DMS79 treated with DMSO at 0.1 percent for 48 hours (cell line): ENCODE measurements at places on chromosomes 5 and 9.

DNA sequence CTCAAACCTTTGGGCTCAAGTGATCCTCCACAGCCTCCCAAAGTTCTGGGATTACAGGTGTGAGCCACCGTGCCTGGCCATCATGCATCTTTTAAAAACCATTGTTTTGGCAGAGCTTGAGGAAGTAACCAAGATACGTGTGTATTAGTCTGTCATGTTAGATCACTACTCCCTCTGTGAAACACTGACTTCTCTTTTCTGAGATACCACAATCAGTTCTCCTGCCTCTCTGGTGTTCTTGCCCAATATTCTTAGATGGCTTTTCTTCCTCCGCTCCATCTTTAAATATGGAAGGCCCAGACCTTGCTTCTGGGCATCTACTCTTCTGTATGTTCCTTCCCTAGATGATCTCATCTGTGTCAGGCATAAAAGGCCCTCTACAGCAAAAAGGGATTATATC is 14.2 kb upstream of the CCNB1 start:
- DNase-seq: no peak

DNA sequence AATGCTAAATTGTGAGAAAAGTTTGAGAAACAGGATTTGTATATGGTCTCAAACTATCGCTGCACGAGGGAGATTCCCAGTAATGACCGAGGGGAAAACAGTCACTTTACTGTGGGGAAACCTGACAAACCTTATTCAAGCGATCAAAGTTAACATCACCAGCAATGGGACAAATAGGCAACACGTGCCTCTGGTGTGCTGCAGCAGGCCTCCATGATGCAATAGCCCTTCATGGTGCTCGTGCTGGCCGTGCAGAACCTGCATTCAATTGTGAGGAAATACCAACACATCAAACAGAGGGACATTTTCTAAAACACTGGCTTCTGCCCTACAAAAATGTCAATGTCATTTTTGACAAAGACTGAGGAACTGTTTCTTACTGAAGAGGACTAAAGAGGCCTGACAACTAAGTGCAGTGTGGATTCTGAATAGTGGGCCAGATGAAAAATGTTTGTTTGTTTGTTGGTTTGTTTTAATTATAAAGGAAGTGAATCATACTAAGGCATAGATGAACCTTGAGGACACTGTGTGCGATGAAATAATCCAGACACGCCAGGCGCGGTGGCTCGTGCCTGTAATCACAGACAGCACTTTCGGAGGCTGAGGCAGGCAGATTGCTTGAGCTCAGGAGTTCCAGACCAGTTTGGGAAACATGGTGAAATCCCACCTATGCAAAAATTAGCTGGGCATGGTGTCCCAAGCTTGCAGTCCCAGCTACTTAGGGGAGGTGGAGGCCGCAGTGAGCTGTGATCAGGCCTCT is 17.6 kb upstream of the MARCHF6 start:
- DNase-seq: no peak

DNA sequence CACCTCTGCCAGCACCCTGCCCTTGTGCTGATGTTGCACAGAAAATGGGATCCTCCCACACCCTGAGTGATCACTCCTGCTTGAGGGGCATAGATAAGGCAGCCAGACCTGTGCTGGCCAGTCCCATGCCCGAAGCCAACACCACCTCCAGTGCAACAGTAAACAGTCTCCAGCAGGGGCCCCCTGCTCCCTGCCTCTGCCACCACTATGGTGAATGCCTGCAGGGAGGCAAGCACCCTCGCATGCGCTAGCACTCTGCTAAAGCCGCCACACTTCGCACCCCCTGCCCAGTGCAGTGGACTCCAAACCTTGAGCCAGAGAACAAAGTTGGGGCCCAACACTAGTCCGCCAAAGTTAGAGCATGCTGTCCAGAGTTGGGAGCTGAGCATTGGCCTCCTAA is 118.7 kb downstream of the PJA2 start:
- no peak for DNase-seq

- peak; percentile 46 for DNase-seq
Measured at GRCh38 chr5:134411546-134412266, at the start of gene CDKN2AIPNL. Gene CDKN2AIPNL, minus strand, starts transcription at chr5:134411881. Its CDS starts 27 bp downstream, at chr5:134411854.

DNA sequence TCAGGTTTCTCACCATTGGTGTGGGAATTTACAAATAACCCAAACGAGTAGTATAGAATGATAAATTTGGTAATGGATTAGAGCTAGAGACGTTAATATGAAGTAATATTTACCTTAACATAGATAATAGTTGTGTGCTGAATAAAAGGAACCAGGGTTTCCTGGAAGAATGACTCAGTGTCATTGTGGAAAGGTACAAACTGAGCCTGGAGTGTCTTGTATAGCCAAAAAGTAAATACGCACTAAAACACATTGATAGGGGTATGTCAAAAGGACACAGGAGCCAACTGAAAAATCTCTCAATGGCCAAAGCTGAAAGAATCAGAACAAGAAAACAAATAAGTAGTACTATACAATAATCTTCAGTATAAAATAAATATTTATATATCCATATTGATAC is 363.5 kb downstream of the SLCO4C1 start:
- DNase-seq: no peak

DNA sequence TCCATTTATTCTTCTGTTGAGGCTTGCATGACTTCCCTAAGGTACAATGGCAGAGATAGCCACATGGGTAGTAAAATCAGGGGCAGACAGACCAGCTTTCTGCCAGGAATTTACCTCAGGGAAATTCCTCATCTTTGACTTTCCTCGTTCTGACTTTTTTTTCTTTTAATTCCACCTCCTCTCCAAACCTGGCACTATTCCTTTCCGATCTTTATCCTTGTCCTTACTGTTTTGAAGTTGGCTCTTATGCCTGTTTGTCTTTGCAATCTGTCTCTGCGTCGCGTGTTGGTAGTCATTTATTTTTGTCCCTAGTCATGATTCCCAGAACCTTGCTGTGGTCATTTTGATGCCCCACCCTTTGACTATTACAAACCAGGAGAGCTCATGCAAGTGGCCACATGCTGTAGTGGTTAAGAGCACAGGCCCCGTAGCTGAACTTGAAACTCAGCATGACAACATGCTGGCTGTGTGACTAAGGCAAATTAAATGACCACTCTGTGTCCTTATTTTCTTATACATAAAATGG is 19.0 kb downstream of the TMC1 start:
- no peak for DNase-seq

DNA sequence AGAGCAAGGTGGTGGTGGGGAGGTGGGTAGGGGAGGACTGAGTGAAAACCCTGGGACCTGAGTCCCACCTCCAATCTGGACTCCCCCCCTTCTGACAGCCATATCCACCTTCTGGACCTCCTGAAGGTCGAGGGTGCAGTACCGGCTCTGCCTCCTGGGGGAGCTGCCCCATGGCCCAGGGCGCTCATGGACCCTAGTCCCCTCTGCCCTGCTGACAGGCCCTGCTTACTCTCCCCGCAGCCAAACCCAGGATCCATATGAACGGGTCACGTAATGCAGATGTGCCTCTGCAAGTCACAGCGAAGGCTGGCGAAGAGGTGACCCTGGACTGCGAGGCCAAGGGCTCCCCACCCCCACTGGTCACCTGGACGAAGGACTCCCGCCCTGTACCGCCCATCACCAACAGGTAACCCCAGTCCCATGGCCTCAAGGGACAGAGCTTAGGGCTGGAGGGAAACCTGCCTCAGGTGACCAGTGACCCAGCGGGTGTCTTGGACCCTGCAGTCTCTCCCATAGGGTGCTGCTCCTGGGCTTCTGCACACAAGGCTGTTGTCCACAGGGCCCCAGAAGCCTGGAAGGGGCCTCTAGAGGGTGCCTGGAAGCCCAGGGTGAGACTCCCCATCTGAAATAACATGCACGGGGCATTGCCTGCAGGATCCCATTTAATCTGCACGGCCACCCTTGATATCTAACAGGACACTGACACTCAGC is 61.7 kb downstream of the HMCN2 start:
- no peak for DNase-seq

GRCh38 chr9:126838055-126838811 is 22.2 kb upstream of the ZBTB34 start:
- DNase-seq: no peak

- no peak for DNase-seq
Measured at GRCh38 chr5:16693879-16694278, 77.1 kb upstream of the RETREG1 start.

DNA sequence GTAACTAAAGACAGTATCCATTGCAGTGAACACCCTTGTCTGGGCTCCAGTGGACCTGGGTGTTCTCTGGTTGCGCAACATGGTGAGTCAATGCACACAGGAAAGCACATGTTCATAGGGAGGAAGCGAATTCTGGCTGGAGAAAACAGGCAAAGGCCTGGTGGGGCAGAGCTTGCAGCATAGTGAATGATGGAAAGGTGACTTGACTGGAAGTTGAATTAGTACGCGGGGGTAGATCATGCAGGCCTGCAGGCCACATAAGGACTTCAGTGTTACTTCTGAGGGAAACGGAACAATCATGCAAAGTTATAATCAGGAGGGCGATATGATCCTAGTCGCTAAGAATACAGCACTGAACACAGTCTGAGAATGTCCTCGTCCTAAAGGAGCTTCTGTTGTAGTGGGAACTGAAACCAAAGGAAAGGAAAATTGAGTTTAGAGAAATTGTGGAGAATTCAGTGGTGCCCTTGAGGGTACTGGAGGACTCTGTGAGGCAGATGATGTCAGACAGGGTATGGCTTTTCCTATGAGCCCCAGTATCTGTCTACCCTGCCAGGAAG is 71.9 kb upstream of the RANBP3L start:
- no peak for DNase-seq

- DNase-seq: no peak
Measured at GRCh38 chr5:6585168-6585567, 47.7 kb downstream of the NSUN2 start.

DNA sequence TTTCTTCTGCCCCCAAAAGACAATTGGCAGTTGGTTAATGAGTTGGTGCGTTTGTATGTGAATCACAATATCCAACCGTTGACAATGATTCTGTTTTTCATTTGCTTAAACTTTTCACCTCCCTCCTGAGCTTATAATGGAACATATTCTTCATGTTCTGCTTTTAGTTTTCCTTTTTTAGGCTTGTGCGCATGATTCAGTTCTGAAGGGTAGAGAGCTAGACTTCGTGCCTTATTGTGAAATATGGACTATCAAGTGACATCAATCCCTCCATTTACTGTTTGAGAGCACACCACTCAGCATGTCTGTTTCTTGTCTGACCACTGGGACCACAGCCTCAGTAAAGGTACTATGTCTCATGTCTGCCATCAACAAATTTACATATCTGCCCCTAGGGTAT is 30.5 kb upstream of the LPAR1 start:
- no peak for DNase-seq

DNA sequence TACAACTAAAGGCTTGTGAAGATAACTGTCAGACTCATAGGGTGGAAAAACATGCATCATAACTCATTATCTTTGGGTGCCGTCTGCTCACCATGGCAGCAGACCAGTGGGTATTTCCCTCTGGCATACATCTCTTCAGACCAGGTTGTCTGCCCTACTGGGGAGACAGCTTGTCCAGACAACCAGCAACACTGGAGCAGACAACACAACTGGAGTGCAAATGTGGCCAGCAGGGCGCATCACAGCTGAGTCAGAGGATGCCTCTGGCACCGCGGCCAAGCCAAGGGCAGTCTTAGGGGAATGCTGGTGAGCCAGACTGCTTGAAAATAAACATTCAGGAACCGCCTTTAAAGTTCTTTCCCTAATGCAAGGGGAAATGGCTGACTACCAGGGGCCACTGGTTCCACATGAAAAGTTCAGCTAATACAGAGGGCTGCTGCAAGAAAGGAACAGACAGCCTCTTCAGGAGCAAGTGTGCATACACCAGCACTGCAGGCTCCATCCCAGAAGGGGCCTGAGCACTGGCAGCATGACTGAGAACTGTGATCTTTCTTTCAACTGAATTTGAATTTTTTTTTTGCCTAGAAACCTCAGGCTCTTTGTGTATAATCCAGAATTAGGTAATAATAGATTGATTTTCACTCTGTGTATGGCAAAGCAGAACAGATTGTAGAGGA is 77.3 kb downstream of the MAMDC2 start:
- no peak for DNase-seq

- no peak for DNase-seq
Measured at GRCh38 chr5:170228762-170229435, 3.9 kb upstream of the C5orf58 start.

DNA sequence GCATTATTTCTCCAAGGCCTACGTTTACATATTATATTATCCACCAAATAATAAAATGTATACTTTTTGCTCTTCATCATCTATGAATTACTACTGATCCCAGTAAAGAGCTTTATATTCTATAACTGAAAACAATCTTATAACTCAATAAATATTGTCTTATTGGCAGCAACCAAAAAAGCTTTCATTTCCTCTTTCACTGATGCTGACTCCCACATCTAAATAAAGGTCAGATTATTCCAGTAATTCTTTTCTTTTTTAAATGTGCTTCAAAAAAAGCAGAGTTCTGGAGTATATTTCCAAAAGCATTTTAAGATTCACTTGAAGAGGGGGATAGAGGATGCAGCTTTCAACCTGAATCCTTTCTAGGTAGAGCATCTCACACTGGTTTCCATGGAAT is 75.3 kb upstream of the NR4A3 start:
- no peak for DNase-seq

GRCh38 chr9:122158202-122158601 is 1.4 kb downstream of the NDUFA8 start:
- DNase-seq: no peak

DNA sequence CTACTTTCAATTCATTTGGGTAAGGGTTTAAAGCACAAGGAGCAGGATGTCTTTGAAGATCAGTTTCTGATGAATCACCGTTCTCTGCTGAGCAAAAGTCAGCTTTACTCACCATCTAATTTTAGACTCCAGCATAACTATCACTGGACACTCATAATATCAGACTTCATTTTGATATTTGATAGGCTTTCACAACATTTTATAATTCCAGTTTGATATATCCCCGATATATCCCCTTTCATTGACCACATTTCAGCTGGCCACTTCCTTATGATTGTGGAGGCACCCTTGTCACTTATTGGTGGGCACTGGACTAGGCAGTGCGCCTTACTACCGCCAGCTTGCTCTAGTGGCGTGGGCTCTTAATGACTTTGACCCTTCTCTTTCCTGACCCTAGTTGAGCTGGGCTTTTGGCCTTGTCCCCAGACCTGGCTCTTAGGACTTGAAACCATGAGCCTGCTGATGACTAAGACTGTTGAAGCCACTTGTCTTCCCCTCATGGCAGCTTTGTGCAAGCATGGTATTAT is 46.8 kb downstream of the CYSTM1 start:
- DNase-seq: no peak

DNA sequence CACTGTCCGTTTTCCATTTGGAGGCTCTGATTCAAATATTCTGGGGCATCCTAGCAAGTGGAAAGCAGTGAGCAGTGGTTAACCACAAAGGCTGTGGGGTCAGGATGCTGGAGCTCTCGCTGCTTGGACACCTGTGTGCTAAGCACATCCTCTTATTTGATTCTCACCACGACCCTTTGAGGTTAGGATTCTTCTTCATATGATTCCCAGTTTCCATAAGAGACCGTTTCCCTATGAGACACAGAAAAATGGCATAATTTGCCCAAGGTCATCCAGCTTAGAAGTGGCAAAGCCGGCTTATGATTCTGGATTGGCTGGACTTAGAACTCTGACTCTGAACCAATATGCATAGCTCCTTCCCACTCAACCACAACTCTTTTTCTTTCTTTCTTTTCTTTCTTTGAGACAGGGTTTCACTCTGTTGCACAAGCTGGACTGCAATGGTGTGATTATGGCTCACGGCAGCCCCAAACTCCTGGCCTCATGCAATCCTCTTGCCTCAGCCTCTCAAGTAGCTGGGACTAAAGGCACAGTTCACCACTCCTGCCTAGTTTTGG is 207.7 kb downstream of the TTLL11 start:
- no peak for DNase-seq

GRCh38 chr5:156892864-156893263 is 42.8 kb downstream of the PPP1R2B start:
- no peak for DNase-seq
